ENCODE measurements at places on chromosomes 3 and 15. TPM values are rescaled to one million over a fixed set of nuclear protein-coding genes. Genes with fewer than 3 reads are reported as not detected.

Gene TNNC1
- 624 TPM for total RNA-seq

DNA sequence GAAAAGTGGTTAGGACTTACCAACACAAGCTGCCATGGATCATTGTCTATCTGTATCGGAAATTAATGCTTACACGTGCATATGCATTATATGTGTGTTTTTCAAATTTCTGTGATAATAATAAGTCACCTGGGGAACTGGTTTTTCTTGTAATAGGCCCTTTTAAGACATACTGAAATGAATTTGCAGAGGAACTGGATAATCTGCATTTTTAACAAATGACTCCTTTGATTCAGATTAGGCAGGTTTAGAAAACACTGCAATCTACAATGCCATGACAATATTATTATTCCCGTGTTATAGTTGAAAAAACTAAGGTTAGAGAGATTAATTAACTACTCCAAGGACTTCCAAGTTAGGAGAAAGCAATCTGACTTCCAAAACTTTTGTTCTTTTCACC is 23.4 kb downstream of the STRIT1 start:
- DNase-seq: no peak
- no peaks in the 10 kb centered on the region for H3K36me3 ChIP-seq
- no peaks in the 10 kb centered on the region for H3K4me1 ChIP-seq
- H3K4me3 ChIP-seq: no peak overlapping the region
- H3K27ac ChIP-seq: no peak overlapping the region
- H3K27me3 ChIP-seq: no peaks in the 10 kb centered on the region

Gene TJP1
- total RNA-seq: 413 TPM

- peak overlapping the region; percentile 85 for H3K4me3 ChIP-seq
- no peaks in the 10 kb centered on the region for H3K36me3 ChIP-seq
- peaks cover 39% of the 10 kb centered on the region for H3K4me1 ChIP-seq
Measured at GRCh38 chr15:63190769-63191649, 1.6 kb downstream of the RAB8B start.

Gene LSAMP
- 6.1 TPM for total RNA-seq

GRCh38 chr15:73691396-73691795 is 7.2 kb downstream of the CD276 start:
- DNase-seq: peak; percentile 68
- no peaks in the 10 kb centered on the region for H3K27me3 ChIP-seq
- H3K36me3 ChIP-seq: no peaks in the 10 kb centered on the region
- H3K4me3 ChIP-seq: no peak overlapping the region
- H3K27ac ChIP-seq: peak overlapping the region; percentile 56
- H3K4me1 ChIP-seq: peaks cover 53% of the 10 kb centered on the region

DNA sequence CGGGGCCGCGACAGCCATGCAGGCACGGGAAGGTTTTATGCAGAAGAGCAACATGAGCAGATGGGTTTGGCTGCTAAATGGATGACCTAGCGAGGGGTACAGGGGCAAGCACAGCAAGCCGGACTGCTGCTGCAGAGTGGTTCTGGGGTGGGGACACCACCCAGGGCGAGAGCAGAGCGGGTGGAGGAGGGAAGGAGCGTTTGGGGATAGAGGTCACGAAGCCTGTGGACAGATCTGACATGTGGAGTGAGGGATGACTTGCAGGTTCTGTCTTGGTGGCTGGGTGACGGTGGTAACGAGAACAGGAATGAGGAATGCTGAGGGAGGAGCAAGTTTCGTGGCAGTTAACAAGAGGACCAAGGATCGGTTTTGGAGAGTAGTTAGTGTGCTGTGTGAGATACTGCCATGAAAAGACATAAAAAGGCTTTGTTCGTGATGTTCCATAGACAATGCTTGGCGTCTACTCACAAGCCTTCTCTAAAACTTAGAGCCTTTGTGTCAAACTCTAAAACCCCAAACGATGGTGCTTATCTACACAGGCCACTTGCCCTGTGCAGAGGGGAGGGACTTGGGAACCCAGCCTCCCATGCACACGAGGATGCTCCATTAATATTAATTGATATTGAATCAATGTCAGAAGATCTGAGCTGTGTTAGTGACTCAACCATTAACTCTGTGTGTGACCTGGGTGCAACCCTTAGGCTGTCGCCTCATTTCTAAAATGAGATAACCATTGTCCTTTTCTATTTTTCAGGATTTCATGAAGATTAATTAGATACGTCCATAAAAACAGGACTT is 132.7 kb upstream of the SLC2A2 start:
- H3K27ac ChIP-seq: no peak overlapping the region
- no peaks in the 10 kb centered on the region for H3K4me1 ChIP-seq
- no peak overlapping the region for H3K4me3 ChIP-seq
- H3K27me3 ChIP-seq: no peaks in the 10 kb centered on the region

GRCh38 chr3:187926620-187927019 is 181.4 kb upstream of the BCL6 start:
- H3K36me3 ChIP-seq: no peaks in the 10 kb centered on the region
- no peak overlapping the region for H3K27ac ChIP-seq
- H3K27me3 ChIP-seq: no peaks in the 10 kb centered on the region
- no peak for DNase-seq

Gene GUCA1C
- total RNA-seq: not detected

DNA sequence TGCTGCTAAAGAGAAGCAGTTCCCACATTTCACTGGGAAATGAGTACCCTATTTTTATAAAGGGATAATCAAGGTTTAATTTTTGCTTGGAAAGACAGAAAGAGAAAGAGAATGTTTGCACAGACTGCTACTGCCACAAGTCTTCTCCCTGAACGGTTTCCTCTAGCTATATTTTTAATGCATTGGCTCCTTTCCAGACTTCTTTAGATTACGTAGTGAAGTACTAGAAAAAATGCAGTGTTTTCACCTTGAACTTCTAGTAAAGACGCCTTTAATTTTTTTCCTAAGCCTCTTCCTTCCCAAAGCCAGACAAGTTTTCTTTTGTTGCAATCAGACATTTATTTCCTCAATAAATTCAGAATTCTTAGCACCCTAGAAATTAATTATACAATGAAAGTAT is 248.3 kb upstream of the CCDC54 start:
- DNase-seq: no peak
- no peaks in the 10 kb centered on the region for H3K36me3 ChIP-seq
- H3K4me3 ChIP-seq: no peak overlapping the region

Gene MYD88
- total RNA-seq: 29.9 TPM

DNA sequence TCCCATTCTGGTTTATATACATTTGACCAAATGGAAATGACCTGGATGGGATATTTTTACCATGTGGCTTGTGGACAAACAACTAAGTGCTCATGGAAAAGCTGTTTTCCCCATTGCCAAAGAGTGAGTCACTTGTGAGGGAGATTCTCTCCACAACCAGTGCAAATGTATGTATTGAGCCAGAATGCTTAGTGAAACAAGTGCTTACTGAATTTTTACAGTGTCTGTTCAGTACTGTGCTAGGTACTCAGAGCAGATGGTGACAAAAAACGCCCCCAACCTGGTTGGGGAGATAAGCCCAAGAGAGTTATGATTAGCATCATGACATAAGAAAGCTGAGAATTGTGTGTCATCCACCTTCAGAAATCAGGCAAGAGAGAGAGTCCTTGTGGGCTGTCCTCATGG is 2.3 kb downstream of the CHP1 start:
- H3K27ac ChIP-seq: no peak overlapping the region
- H3K4me3 ChIP-seq: no peak overlapping the region
- peaks cover 28% of the 10 kb centered on the region for H3K4me1 ChIP-seq
- no peaks in the 10 kb centered on the region for H3K27me3 ChIP-seq

DNA sequence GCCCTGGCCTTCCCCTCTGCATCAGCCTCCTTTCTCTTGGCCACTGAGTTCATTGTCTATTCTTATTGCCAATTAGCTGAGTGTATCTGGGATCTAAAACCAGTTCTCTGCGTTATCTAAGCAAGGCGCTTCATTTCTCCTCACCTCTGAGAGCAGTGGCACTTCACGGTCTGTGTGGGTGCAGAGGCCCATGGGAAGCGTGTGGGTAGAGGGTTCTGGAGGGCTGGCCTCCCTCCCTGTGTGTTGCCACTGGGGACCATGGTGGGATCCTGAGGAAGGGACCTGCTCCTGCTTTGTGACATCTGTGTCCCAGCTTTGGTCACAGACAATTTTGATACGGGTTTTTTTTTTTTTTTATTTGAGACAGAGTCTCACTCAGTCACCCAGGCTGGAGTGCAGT is 32.7 kb downstream of the EDEM1 start:
- H3K4me1 ChIP-seq: no peaks in the 10 kb centered on the region
- H3K27ac ChIP-seq: no peak overlapping the region
- peaks cover 51% of the 10 kb centered on the region for H3K36me3 ChIP-seq
- no peaks in the 10 kb centered on the region for H3K27me3 ChIP-seq
- H3K4me3 ChIP-seq: no peak overlapping the region
- no peak for DNase-seq
